ENCODE measurements at places on chromosomes 13 and 19. TPM values are rescaled to one million over a fixed set of nuclear protein-coding genes. Genes with fewer than 3 reads are reported as not detected.

The PSG11 gene
- not detected for total RNA-seq

The APOC4 gene
- total RNA-seq = not detected

The ACP7 gene
- not detected for total RNA-seq

The PLK5 gene
- not detected for total RNA-seq

The BABAM1 gene
- total RNA-seq = 94.9 TPM

The CEACAM7 gene
- not detected for total RNA-seq

All from glomerular endothelial cell (primary cell).